Activated B cell treated with CpG ODN at 0.5 μM for 24 hours (primary cell): ENCODE measurements at places on chromosomes 12 and 14.

DNA sequence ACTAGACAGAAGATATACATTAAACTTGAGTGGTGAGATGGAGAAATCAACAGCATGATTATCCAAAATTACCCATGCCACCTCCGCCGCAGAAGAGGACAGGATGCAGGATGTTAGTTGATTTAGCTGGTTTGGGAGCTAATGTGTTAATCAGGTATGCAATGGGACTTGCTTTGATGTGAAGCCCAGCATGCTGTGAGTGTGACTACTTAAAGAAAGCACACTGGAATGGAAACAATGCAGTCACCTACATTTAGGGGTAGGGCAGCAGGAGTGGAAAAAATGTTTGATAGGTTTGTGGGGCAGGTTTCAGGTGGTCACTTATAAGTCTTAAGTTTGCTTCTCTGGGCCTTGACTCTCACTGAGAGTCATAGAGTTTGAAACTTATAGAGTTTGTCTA is 170.0 kb upstream of the DAAM1 start:
- DNase-seq = no peak

DNA sequence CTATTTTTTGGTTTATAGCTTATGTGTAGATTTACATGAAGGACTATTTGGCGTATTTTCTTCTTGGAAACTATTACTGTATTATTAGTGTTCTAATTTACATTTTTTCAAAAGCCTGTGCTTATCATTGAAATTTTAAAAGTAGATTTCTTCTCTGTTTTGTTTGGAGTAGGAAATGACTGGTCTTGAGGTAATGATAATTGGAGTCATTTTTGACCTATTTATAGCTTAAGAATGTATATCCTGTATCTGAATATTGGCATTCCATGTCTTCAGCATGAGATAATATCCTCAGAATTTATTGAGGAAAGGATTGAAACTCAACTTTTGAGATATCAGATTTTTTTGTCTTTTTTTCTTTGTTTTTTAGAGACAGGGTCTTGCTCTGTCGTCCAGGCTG is 193.4 kb downstream of the ERC1 start:
- DNase-seq = no peak

- DNase-seq = no peak
These were observed 11.1 kb upstream of the LGALS3 start for GRCh38 chr14:55117803-55118441.

DNA sequence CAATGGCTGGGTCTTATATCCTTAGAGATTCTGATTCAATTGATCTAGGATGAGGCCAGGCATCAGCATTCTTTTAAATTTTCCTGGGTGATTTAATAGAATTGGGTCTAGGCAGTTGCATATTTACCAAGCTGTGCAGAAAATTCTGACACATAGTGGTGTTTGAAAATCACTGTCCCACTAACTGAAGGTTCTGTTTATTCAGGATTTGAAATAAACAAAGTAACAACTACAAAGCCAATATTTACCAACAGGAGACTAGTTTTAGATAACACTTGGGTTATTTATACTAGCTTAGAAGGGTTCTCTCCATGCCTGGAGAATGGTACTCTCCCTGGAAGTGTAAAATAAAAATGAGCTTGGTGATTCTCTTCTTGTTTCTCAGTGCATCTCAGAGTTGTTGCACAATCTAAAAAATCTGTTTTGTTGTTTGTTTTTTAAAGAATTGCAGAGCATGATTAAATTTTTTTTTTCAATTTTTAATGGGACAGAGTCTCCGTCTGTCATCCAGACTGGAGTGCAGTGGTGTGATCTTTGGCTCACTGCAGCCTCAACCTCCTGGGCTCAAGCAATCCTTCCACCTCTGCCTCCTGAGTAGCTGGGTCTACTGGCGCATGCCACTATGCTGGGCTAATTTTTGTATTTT is 16.9 kb downstream of the BEST3 start:
- no peak for DNase-seq
